PC-3 (cell line): ENCODE measurements at places on chromosomes 3 and 15.

GRCh38 chr3:50260027-50260941 is 8.7 kb upstream of the SEMA3B start:
- DNase-seq, result peak; percentile 94

DNA sequence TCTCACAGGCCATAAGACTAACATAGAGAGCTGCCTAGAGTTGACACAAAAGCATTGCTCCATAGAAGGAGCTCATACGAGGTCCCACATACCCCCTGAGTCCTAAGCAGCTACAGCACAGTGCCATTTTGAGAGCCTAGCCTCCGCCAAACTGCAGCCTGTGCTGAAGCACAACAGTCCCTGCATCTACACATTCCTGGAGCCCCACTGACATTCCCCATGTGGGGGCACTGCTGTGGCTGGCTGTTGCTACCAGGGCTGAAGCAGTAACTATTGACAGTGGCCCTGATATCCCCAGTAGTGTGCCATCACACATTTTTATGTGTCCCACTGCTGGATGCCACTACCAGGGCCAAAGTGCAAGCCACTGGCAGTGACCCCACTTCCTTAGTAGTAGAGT is 80.3 kb downstream of the CERS3 start:
- no peak for DNase-seq

- no peak for DNase-seq
Observed at GRCh38 chr15:74847432-74847831, 4.5 kb upstream of the ULK3 start.

- no peak for DNase-seq
Observed at GRCh38 chr3:50259432-50260026, 9.4 kb upstream of the SEMA3B start.

DNA sequence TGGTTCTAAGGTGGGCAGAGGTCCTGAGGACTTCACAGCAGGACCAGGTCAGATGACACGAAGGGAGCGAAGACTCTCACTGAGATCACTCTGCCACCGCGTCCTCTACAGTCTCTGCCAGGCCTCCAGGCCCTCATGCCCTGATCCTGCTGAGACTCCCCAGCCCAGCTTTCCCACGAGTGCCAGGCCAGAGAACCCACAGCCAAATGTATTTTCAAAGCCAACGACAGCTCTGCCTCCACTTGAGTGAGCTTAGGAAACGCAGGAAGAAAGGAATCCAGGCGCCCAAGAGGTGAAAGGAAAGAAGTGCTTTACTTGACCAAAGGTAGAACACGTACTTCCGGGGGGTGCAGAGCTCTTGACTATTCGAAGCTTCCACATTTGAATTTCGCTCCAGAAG is 275.0 kb downstream of the XXYLT1 start:
- DNase-seq, result no peak

DNA sequence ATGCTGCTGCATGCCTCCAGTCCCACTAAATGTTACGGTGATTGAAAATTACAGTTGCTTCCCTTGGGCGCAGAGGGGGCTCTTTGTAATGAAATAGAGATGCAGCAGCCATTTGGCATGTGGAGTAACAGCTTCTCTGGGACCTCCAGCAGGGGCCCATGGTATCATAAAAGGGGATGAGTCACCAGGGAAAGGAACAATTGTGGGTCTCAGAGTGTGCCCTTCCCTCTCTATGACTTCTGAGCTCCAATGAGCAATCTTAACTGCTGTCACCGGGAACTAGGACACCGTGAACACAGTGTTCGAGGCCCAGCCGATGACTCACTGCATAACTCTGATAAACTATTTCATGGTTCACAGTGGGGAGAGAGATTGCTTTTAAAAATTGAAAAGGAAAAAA is 164.8 kb upstream of the NUDT16 start:
- peak; percentile 80 for DNase-seq

DNA sequence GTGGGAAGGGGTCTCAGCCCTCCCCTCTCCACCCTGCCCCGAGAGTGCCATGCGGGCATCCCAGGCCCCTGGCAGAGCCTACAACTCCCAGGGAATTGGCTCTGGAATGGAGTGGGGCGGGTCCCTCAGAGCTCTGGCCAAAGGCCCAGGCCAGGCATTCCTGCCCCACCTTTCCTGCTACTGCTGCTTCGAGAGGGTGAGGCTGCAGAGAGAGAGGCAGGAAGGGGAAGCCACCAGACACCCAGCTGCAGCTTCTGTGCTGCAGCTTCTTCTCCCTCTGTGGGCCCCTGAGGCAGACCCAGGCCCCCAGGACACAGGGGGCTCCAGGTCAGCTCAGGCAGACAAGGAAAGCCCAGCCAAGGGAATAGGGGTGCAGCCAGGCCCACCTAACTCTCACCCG is 2.7 kb downstream of the ALS2CL start:
- DNase-seq, result peak; percentile 70

- DNase-seq, result no peak
Observed at GRCh38 chr3:12027184-12027846, 23.1 kb downstream of the SYN2 start.

- DNase-seq, result no peak
Observed at GRCh38 chr3:56761887-56762651, 39.7 kb downstream of the ARHGEF3 start.

DNA sequence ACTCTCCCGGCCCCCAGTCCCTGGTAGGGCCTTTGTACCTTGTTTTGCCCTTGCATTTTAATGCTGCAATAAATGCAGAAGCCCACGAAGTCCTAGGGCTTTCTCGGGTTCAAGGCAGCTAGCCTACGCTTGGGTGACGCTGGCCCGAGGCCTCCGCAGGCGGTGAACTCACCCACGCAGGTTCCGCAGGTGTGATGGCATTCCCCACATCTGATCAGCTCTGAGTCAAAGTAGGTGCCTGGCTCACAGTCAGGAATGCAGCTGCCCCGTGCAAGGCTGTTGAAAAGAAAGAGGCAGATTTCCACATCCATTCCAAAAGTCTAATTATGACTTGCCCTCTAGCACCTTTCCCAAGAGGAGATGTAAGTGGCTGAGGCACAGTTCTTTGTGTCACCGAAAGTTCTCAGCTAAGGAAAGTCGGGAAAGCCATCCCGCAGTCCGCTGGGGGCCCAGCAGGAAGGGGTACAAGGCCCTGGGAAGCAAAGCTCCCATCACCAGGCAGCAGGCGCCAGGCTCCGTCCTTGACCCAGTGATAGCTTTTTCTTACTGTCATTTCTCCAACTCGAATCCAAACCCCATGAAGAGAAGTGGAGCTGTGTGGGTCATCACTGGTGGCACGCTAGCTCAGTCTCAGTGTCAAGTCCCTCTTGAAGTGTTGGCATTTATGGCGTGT is 23.2 kb upstream of the SNRPA1 start:
- no peak for DNase-seq

- DNase-seq, result peak; percentile 94
Observed at GRCh38 chr3:102156426-102156825, 278.4 kb upstream of the ZPLD1 start.

DNA sequence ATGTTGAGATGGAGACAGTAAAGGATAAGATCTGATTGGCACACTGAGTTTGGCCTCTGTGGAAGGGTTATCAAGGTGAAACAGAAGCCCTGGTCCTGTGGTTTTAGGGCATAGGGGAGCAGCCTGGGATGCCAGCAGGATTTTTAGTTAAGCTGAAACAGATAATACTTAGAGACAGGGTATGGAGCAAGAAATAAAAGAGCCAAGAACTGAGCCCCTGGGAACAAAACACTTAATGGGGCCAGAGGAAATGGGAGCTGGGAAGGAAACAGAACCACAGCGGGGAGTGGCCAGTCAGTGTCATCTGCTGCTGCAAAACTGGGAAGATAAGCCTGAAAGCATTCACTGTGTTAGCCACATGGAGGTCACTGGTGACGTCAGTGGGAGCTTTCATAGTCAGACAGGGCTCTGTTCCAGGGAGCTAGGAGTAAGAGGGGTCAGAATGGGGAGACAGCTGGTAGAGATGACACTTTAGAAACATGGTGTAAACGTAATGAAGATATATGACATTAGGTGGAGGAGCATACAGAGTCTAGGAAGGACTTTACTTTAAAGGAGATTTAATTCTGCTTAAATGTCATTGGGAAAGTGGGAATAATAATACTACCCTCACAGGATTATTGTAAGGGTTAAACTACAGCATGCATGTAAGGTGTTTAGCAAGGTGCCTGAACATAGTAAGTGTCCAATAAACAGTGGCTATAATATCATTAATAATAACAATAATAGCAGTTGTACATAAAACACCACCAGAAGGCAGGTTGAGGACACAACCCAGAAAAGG is 172.7 kb upstream of the CTNNB1 start:
- DNase-seq, result peak; percentile 20

GRCh38 chr3:81500039-81500438 is 261.4 kb downstream of the GBE1 start:
- no peak for DNase-seq

DNA sequence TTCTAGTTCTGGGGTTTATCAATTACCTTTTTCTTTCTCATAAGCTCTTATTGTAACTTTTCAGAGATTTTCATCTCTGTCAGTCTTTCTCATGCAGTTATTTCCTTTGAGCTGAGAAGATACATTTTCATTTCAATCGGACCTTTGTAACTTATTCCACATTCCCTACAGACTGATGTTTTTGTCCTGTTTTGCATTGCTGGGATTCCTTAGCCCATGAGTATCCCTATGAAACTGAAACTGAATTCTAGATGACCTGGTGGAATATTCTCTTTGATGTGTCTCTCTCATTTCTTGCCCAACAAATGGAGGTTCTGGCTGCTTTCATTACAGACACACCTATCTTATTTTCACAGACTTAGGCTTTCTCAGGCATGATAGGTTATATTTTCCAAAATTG is 10.5 kb upstream of the EPHA6 start:
- DNase-seq, result no peak
